HT-29 (cell line): ENCODE measurements at places on chromosomes 1 and 21.

DNA sequence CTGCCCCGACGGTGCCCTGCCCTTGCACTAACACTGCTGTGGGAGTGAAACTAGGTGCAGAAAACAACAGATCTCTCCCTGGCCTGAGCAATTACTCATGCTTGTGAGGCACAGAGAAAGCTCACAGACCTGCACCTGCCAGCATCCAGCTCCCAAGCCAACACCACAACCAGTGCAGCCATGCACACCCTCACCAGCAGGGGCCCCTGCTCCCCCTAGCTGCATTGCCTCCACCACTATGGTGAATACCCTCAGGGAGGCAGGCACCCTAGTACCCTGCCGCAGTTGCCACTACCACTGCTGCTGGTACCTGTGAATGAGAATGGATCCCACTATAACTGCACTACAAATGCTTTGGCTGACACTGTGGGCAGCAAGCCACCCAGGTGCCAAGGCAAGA lies 7.1 kb upstream of the DIRAS3 start:
- DNase-seq: no peak

- peak; percentile 77 for DNase-seq
Observed at GRCh38 chr1:186440584-186440983, 20.3 kb downstream of the PDC start.

GRCh38 chr1:23868557-23869016 lies 497 bp upstream of the FUCA1 start:
- no peak for DNase-seq

- DNase-seq: no peak
Observed at GRCh38 chr1:208420696-208421095, 176.5 kb upstream of the PLXNA2 start.

GRCh38 chr1:2468041-2468472 lies 8.0 kb upstream of the PLCH2 start:
- DNase-seq: no peak

DNA sequence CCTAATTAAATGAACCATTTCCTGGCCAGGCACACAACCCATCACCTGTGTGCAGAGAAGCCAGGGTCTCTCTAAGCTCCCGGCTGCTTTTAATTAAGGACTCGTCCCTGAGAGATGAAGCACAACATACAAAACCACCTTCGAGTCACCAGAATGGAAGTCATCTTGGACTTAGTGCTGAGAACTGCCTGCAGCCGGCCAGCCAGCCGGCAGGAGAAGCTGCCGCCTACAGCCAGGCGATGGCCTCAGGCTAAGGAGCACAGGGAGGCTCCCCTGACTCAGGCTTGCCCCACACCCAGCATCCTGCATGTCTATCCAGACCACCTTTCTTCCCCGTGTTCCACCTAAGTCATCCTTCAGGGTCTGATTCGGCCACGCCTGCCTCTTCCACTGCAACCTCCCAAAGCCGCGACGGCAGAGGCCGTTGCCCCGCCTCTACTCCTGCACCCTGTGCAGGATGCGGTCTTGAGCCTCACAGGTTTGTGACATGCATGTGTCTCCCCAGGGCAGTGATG lies 83.6 kb downstream of the SLC66A1 start:
- no peak for DNase-seq

- no peak for DNase-seq
Observed at GRCh38 chr1:15207031-15207828, 39.8 kb upstream of the FHAD1 start.

GRCh38 chr1:156551066-156551643 lies 21.2 kb downstream of the IQGAP3 start:
- DNase-seq: no peak

GRCh38 chr1:214623430-214623829 lies 20.4 kb downstream of the CENPF start:
- no peak for DNase-seq

GRCh38 chr1:114118351-114118990 lies 35.2 kb downstream of the SYT6 start:
- DNase-seq: no peak

DNA sequence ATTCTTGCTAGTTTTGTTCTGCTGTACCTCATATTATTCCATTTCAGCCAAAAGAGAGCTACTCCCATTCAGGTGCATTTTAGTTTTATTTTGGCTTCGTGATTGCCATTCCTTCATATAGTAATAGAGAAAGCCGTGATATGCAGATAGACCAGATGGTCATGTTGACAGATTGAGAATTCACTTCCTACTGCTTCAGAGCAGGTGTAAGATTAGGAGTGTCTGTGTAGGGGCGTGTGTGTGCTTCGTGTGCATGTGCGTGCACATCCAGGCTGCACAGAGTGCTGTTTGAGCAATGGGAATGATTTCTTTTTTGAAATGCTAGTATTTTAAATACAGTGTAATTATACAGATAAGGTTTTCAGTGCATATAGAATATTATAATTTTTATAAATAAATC lies 10.3 kb downstream of the NFIA start:
- no peak for DNase-seq

DNA sequence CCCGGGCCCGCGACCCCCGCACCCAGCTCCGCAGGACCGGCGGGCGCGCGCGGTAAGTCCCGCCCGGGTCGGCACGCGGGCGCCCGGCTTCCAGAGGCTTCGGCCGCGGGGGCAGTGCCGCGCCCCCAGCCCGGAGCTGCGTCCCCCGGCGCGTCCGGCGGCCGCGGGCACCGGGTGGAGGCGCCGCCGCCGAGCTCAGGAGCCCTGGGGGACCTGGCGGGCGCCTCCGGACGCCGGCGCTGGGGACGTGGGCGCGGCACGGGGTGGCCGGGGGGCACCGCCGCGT lies 227 bp downstream of the NBL1 start:
- DNase-seq: no peak

DNA sequence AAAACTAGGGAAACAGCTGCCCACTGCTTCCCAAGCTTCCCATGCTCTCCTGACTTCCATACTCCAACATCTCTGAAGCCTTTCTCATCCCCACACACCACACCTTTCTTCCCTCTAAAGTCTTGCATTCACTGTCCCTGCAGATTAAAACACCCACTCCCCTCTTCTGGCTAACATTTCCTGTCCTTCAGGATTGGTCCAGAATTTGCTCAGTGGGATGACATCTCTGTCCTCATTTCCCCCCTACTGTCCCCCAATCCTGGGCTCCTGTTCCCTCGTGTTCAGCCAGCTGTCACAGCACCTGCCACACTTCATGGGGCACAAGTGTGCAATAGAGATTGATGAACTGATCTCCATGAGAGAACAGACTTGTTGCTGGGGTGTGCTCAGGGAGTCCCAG lies 82.7 kb downstream of the KCND3 start:
- no peak for DNase-seq

DNA sequence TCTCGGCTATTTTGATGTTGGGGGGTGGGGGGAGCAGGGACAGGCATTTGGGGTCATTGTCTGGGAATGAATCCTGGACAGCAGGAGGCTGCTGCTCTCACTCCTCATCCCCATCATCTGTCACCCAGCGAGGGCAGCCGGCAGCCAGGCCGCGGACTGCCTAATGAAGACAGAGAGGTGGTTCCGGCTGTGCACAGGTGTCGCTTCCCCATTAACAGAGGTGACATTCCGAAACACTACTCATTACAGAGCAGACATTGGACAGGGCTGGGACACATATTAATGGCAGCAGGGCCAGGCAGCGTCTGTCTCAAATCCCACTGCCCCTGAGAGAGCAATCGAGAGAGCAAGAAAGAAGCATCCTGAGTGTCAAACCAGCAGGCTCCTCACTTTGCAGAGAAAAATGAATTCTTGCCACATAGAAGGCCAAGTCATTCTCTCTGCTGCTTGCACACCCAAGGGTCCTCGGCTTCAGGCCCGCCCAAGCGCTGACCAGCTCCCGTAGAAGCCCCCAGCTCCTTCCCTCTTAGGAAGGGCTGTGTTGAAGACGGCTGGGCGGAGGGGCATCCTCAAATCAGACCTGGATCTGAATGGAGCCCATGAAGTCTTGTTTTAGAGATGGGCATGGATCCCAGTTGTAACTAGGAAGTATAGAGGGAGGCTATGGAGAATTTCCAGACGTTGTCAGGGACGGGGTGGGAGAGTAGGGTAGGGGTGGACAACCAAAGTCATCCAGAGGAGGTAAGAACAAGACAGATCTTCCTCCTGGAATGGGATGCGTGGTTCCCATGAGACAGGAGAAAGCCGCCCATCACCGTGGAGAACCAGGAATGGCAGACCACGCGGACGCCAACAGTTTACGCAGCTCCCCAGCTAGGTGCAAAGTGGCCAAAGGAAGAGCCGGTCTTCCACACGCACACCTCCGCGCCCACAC lies 8.2 kb upstream of the LEMD1 start:
- no peak for DNase-seq

GRCh38 chr1:155759966-155760630 lies 71.2 kb downstream of the DAP3 start:
- DNase-seq: no peak

DNA sequence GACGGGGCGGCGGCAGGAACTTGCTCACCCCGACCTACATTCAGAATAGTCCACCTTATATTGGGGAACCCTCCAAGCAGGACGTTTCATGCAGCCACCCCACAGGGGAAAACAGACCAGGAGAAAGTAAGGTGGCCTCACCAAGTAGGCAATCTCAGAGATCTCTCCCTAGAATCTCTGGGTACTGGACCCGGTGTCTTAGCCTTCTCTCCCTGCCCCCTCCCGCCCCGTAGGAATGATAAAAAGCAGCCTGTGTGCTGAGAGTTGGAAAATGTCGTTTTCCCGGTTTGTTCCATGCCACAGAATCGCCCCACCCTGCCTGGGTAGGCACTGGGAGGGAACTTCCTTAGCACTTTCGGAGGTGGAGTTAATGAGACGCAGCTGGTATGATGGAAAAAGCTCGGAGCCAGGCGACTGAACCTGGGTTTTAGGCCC lies 789 bp upstream of the PTPN14 start:
- DNase-seq: peak; percentile 94

GRCh38 chr1:52919051-52919722 lies 2.4 kb downstream of the ECHDC2 start:
- no peak for DNase-seq

DNA sequence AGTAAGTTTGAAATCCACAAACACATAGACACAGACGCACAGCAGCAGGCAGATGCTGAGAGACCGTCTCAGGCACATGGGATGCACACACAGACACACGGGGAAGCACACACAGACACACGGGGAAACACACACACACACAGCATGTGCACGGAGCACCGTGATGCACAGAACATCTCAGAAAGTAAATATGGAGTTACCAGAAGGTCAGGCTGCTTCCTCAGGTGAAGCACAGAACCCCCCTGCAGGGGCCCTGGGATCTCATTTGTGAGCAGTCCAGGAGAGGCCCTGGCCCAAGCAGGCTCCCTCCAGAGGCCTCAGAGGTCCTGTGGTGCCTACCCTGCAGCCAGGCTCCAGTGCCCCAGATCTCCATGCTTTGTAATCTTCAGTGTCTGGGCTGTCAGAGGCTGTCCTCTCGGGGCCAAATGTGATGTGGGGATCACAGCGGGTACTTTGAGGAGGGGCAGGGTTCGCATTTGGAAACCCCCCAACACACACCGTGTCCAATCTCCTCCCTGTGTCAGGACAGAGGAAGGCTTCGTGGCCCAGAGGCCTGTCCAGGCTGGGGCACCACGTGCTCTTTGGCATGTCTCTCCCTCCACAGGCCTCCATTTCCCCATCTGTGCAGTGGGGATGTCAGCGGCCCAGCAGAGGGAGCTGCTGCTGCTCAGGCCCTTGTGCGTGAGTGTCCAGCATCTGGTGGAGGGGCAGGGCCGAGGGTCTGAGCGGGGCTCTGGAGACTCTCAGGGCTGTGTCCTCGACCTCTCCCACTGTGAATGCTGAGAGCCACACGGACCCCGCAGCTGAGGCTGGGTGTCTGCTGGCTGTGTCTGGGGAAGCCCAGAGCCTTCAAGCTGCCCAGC lies 23.0 kb upstream of the PRSS38 start:
- DNase-seq: no peak

DNA sequence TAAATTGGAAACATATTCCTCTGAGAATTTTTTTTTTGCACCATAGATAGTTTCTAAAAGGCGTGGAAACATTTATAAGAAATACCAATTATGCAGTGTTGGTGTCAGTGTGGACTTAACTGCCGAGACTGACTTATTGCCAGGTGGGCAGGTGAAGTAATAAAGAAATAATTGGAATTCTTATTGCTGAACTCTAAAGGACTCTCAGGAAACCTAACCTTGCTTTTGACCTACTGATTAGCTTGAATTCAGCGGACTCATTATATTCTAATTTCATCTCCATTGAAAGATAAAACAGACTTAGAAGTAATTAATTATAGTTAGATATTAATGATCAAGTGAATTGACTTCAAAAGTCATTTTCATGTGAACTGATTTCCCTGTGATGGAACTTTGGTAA lies 26.3 kb downstream of the KCNK1 start:
- DNase-seq: no peak

DNA sequence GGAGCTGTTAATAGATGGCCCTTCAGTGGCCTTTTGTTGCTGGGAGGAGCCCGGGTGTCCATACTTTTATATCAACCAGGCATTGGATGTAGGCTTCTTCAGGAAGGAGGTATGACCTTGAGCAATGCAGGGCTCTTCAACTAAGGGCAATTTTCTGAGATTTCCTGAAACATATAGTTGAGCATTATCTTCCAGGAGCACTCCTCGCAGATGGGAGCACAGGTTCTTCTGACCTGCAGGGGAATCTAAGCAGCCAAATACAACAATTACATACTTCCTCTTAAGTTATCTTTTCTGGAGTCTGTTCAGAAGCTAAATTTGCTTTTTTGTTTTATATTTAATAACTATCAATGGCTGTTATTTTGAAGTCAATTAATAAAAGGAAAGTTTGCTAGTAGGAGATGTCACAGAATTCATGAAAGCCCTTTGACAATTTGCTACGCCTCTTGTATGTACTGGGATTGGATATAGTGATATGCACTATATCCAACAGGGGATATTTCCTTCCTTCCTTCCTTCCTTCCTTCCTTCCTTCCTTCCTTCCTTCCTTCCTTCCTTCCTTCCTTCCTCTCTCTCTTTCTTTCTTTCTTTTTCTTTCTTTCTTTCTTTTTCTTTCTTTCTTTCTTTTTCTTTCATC lies 422.6 kb upstream of the NEGR1 start:
- DNase-seq: no peak

- DNase-seq: peak; percentile 56
Observed at GRCh38 chr1:18954270-18955071, 2.0 kb downstream of the IFFO2 start.

DNA sequence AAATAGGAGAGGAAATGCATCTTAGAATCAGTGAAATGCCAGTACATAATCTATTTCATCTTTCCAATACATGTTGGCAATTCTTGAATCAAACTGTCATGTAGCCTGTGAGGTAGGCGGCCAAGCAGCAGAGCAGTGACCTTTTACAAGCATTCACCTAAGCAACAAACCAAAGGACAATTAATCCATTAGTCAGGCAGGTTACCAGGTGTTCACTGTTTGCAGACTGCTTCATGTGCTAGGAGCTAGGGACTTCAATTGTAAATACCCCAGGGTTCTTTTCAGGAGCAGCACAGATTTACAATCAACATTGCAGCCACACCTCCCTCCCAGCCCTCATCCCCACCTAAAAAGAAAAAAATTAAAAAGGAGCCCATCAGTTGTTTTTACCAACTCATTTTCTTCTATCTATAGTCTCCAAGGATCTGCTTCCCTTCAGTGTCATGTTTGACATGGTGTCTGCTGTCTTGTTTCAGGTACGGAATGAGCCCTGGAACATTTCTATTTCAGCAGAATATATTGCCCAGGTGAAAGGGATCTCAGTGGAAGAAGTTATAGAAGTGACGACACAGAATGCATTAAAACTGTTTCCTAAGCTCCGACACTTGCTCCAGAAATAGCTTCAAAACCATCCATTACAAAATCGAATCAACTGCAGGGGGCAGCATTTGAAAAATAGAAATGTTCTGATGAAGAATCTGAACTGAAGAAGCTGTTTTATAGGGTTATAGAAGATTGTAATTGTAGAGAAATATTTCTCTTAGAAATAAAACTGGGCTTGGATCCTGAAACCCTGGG lies 23.0 kb downstream of the TATDN3 start:
- peak; percentile 57 for DNase-seq
